ENCODE measurements at places on chromosomes 4 and X.

DNA sequence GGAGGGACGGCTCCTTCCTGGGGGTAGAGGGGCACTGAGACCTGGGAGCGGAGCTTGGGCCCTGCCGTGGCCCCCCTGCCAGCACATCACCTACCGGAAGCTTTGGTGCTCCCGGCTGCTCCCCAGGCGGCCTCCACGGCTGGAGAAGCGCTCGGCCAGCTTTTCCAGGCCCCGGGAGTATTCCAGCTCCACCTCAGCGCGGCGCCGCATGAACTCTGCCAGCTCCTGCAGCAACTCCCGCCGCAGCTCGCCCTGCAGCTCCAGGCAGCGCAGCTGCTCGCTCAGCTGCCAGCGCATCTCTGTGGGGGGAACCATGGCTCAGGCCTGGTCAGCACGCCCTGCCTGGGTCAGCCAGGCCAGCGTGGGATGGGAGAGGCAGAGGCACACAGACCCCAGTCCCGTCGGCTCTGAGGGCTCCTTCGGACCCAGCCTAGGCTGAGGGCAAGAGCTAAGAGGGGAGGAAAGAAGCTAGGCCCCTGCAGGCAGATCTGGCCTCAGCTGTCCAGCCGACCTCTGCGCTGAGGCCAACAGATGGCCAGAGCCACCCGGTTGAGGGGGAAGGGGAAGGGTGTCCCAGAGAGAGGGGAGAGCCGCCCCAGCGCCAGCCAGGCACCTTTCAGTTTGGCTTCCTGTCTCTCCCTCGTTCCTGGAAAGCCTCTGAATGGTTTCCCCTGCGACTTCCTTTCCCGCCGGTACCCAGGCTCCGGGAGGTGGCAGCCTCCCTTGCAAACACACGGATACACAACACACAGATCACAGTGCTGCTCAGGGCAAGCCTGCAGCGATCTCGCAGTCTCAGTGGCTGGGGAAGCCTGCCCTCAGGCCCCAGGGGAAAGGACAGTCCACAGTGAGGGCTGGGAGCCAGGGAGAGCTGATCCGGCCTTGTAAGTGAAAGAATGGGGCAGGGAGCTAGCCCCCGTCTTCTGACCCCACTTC is 4.3 kb downstream of the ARHGAP4 start:
- peak overlapping the region; percentile 94 for H3K4me3 ChIP-seq
- H3K4me1 ChIP-seq = peaks cover 23% of the 10 kb centered on the region
- peak overlapping the region; percentile 81 for H3K27ac ChIP-seq
- H3K27me3 ChIP-seq = no peaks in the 10 kb centered on the region
- DNase-seq = peak; percentile 47

DNA sequence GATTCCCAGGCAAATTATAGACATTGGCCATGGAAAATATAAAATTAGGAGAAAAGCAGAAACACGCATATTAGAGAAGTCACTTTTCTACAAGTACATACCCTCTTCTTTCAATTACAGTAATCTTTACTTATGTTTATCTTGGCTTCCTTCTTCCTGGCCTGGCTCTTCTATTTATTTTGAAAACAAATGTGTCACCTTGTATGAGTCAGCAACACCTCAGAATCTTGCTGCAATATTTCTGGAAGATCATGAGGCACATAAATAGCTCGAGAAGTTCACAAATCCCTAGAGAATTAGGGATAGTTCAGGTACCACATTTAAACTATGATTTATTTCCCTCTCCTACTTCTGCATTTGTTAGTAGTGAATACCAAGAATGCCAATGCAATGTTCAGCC is 124.6 kb downstream of the ANOS1 start:
- H3K27me3 ChIP-seq = no peaks in the 10 kb centered on the region
- no peak for DNase-seq
- no peak overlapping the region for H3K27ac ChIP-seq
- no peaks in the 10 kb centered on the region for H3K36me3 ChIP-seq
- H3K4me1 ChIP-seq = no peaks in the 10 kb centered on the region

- no peak for DNase-seq
- H3K4me1 ChIP-seq = peaks cover 7% of the 10 kb centered on the region
- H3K27me3 ChIP-seq = peaks cover 93% of the 10 kb centered on the region
- H3K27ac ChIP-seq = peak overlapping the region; percentile 52
Measured at GRCh38 chr4:110636171-110636679, 13.3 kb upstream of the PITX2 start.

DNA sequence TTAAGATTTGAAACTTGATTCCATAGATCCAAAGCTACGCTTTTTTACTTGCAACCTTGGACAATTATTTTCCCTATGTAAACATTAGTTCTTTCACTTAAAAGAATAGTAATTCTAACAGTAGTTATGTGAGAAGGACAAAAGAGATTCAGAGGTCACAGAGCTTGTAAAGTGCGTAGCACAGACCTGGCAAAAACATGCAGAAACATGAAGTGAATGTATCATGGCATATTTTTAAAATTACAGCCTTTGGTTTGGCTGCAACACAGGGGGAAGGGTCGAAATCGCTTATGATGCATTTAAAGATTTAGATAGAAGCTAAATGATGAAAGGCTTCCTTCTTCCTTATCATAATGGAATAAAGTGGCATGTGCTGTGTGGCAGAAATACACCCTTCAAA is 1068.8 kb downstream of the ARAP2 start:
- no peaks in the 10 kb centered on the region for H3K4me1 ChIP-seq
- H3K27me3 ChIP-seq = no peaks in the 10 kb centered on the region

DNA sequence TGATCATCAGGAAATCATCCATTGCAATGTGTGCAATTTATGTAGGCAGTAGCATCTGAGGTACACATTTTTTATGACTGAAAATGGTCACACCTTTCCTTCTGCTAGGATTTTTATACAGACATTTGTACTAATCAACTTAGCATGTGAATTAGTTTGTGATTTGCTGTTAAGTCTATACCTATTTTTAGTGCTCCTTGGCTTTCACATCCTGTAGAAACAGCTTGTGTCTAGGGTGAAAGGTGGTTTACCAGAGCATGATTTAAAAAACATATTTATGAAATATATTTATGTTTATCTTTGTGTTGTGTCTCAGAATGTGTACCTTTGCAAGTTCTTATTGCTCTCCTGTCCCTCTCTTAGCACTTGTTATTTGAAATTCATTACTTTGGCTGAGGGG is 916.0 kb downstream of the TECRL start:
- no peak for DNase-seq
- H3K4me1 ChIP-seq = no peaks in the 10 kb centered on the region
- no peaks in the 10 kb centered on the region for H3K36me3 ChIP-seq
- H3K4me3 ChIP-seq = no peak overlapping the region
- H3K27me3 ChIP-seq = no peaks in the 10 kb centered on the region

- H3K36me3 ChIP-seq = no peaks in the 10 kb centered on the region
- no peak for DNase-seq
- H3K27ac ChIP-seq = no peak overlapping the region
Measured at GRCh38 chr4:185991770-185992169, 77.2 kb upstream of the TLR3 start.

GRCh38 chr4:124389591-124389990 is 322.9 kb downstream of the ANKRD50 start:
- no peak for DNase-seq
- H3K27me3 ChIP-seq = no peaks in the 10 kb centered on the region
- no peaks in the 10 kb centered on the region for H3K4me1 ChIP-seq
- H3K27ac ChIP-seq = no peak overlapping the region

- H3K4me1 ChIP-seq = peaks cover 45% of the 10 kb centered on the region
- H3K4me3 ChIP-seq = no peak overlapping the region
- DNase-seq = no peak
- no peaks in the 10 kb centered on the region for H3K36me3 ChIP-seq
- H3K27ac ChIP-seq = peak overlapping the region; percentile 68
Measured at GRCh38 chr4:123412091-123412505, 15.5 kb downstream of the SPRY1 start.

DNA sequence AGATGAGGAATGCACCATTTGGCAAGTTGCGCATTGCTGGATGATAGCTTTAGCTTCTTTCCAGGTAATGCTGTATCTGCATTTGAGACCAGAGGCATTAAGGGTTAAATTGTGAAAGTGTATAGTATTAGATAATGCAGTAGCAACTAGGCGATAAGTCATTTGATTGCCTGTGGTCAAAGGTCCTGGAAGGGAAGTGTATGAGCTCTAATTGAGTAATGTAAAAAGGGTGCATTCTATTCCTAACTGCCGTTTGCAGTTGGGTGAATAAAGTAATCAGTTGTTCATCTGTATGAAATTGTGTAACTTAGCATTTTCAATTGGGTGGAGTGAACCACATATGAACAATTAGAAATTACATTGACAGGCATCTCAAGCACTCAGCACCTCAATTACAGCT is 54.5 kb upstream of the WDR1 start:
- no peak overlapping the region for H3K4me3 ChIP-seq
- H3K4me1 ChIP-seq = no peaks in the 10 kb centered on the region
- H3K36me3 ChIP-seq = no peaks in the 10 kb centered on the region

- no peaks in the 10 kb centered on the region for H3K36me3 ChIP-seq
- H3K4me1 ChIP-seq = no peaks in the 10 kb centered on the region
- no peak overlapping the region for H3K4me3 ChIP-seq
- no peak for DNase-seq
- no peaks in the 10 kb centered on the region for H3K27me3 ChIP-seq
Measured at GRCh38 chr4:7358100-7358735, 76.5 kb downstream of the PSAPL1 start.

DNA sequence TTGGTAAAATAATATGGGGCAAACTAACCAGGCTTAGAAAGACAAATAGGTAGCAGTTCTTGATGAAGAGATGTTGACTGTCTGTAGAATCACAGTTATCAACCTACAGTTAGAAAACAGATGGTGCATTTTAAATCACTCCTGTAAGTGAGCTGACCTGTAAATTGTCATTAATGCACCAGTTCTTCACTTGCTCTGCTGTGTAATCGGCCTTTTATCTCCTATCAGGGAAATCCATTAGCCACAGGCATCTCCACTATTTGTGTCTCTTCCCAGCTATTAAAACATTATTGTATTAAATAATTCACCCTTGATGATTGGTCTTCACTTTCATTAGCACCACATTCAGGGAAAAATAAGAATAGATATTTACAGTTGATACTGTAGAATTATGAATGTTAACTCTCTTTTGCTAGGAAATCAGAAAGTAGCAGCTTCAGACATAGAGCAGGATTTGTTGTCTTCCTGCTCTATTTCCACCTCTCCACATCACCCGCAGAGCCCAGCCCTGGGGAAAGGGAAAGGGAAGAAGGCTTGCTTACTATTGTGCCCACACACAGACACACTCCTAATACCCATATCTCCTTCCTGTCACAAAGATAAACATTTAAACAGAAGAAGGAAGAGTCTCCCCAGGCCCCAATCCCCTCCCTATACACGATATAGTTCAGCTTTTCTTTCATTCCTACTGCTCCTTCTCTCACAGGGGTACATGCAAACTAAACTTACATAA is 97.1 kb downstream of the REELD1 start:
- H3K27me3 ChIP-seq = no peaks in the 10 kb centered on the region
- no peaks in the 10 kb centered on the region for H3K4me1 ChIP-seq
- H3K27ac ChIP-seq = no peak overlapping the region
- DNase-seq = no peak
- no peaks in the 10 kb centered on the region for H3K36me3 ChIP-seq
- no peak overlapping the region for H3K4me3 ChIP-seq
